ENCODE measurements at places on chromosomes 12 and 14.

DNA sequence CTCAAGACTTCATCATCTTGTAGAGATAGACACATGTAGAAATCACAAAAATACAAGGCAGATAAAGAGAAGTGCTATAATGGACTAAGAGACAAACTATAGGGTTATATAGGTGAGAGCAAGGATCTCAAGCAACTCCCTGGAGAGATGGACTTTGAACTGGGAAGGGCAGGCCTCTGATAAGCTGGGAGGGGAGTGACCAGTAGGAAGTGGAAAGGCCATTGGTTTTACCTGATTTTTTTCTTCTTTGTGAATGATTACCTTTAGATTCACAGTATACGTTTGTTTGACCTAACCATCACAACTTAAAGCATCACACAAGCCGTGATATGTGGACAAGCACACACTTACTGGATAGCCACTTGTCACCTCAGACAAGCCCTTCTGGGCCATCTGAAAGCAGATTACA, 5.2 kb upstream of the TEP1 start:
- no peak for DNase-seq

DNA sequence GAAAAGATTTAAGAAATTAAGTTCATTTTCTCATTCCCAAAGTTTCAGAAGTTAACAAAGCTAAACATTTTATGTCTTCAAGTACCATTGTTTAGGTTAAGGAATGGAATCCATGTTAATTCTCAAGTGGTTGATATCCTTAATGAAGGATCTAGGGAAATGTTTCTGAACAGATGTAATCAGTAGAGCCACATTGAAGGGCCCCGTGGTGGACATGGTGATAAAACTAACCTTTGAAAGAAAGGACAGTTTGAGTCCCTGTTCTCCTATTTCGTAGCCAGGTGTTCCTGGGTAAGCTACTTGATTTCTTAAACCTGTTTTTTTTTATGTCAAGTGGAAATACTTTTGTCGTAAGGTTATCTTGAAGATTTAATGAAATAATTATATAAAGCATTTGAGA, 4.6 kb downstream of the PPM1A start:
- no peak for DNase-seq

GRCh38 chr14:23045419-23046357, 3.7 kb downstream of the PSMB11 start:
- no peak for DNase-seq

DNA sequence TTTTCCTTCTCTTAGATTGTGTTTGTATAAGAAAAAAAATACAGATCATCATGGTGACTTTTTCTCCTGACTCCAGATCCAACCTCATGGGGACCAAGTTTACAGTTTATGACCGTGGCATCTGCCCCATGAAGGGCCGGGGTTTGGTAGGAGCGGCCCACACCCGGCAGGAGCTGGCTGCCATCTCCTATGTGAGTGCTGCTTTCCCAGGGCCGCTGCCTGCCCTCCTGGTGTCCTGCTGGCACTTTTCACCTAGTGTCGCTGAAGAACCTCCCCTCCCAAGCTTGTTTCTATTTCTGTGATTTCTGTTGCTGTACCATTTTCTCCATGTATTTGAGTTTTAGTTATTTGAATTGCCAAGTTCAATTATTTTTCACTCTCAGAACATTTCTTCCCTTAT, 24.8 kb upstream of the TEAD4 start:
- DNase-seq, result no peak

DNA sequence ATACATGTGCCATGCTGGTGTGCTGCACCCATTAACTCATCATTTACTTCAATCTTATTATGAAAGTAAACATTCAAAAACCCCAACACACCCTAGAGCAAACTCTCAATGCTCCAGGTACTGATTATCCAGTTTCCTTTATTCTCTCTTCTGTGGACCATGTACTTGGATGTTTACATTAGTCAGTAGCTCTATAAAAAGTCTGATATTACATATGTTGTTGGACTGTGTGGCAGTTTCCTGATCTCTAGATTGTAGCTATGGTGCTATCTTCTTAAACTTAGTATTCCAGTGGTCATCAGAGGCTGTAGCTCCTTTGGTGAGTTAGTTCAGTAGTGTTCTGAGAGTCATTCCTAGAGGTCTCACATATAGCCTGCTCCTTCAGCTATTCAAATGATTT, 25.1 kb upstream of the ITGA5 start:
- DNase-seq, result no peak

GRCh38 chr12:105083551-105084105, 630 bp downstream of the ALDH1L2 start:
- no peak for DNase-seq

DNA sequence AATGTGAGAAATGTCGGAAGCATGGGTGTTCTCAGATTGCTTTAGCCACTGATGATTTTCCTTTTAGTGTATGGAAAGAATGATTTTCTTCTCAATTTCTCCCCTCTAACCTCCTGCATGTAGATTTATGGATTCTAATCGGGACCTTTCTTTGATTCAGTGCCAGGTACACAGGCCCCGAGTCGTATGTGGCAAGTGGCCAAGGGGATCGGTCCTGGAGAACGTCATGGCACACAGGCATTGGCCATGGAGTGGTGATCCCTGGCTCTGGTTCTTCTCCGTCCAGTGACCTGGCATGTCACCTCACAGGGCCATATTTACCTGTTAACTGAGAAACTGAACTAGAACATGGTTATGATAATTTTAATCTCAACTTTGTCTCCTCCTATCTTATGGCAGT, 58.1 kb downstream of the ETV6 start:
- DNase-seq, result no peak

DNA sequence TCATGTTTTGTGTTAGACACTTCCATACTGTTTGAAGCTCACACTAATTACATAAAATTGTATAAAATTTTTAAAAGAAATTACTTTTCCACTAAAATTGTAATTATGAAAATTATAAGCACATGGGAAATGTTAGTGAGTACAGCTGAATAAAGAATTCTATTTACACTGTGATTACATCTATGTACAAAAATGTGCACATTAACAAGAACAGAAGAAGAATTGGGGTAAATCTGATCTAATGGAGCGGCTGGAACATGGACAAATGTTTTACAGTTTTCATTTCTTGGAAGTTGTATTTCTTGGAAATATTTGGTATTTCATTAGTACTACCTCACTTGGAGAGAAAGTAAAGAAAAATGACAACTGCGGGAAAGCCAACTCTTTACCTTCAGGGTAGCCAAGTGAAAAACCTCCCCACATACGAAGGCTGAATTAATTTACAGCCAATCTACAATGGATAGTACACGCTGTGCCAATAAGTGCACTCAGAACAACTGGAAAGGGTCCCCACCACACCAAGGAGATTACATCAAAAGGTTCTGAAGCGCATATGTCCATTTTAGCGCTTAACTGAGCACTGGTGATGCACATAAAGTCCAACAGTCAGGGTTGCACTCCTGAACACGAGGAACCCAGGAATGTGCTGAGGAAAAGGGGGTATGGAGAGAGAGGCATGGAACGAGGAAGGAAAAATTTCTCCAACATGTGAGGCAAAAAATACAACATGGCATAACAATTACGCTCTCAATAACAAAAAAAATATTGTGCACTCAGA, 17.5 kb downstream of the MED13L start:
- no peak for DNase-seq

DNA sequence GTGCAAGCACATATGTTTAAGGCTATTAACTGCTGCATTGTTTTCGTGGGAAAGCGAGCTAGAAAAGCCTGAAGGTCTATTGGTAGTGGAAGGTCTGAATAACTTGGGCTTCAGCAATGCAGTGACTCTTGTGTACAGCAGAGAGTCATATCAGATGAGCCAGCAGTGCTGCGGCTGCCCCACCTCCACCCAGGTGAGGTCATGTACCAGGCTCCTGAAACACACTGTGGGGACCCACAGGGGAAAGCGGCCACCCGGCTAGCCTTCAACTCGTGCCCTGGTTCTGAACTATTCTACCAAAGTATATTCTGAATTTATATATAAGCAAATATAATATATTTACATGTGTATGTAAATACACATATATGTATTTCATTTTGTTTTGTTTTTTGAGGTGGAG, 12.7 kb upstream of the RAN start:
- DNase-seq, result no peak

GRCh38 chr12:117208811-117209455, 18.7 kb upstream of the FBXO21 start:
- no peak for DNase-seq

GRCh38 chr12:44088647-44089046, 252.8 kb downstream of the TMEM117 start:
- DNase-seq, result no peak

DNA sequence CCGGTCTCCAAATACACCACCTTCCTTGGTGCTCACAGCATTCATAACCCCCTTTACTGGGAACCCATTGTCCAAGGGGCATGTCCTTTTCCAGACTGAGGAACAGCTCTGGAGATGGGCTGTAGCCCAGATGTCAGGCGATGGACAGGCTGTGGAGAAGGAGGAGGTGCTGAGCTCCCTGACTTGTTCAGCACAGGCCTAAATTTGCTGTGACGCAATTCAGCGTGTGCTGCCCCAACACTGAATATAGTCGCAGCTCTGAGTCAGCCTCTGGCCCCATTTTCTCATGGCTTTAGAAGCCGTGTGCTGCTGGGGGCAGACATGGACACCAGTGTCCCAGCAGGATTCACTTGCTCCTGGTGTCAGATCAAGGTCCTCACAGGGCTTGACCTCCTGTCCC, 269.1 kb downstream of the EMP1 start:
- no peak for DNase-seq

DNA sequence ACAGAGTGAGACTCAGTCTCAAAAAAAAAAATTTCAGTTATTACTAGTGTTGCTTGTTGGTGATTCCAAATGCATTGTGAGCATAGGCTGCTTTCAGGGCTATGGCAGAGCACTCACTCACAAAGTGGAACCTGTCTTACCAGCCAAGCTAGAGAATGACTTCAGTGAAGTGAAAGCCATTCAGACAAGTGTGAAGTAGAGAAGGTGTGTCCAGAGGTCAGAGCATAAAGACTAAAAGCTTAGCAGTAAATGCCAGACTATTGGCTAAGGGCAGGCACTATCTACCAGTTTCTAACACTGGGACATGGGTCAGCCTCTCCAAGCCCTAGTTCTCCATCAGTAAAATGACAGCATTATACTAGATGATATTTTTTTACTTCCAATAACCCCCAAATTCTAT, 12.7 kb downstream of the PPP1R36 start:
- no peak for DNase-seq

- DNase-seq, result no peak
Observed at GRCh38 chr12:29547864-29548263, 50.4 kb upstream of the OVCH1 start.

GRCh38 chr12:30694412-30695198, 1.1 kb downstream of the IPO8 start:
- no peak for DNase-seq

DNA sequence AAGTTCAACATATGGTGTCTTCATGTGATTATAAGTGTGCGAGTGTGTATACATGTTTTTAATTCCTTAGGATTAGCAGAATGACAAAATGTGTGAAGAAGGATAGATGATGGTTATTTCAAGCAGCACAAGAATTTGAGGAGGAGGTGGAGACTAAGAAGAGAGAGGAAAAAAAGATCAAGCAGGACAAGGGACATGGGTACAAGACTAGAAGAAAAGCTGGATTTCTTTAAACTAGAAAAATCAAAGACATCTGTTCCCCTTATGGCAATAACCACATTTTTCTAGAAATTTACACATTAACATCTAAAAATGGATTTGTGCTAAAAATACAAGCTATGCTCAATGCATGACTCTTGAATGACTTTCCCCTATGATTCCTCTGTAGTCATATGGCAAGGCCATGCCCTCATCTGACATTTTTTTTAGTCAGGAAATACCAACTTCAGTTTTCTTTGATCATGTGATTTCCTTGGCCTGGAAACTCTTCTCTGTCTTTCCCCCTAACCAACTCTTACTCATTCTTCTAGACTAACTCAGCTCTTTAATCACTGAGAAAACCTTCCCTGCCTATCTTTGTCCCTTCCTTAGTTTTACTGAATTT, 435.8 kb downstream of the NRXN3 start:
- peak; percentile 47 for DNase-seq

GRCh38 chr12:88258396-88258795, 116.3 kb downstream of the TMTC3 start:
- peak; percentile 23 for DNase-seq

DNA sequence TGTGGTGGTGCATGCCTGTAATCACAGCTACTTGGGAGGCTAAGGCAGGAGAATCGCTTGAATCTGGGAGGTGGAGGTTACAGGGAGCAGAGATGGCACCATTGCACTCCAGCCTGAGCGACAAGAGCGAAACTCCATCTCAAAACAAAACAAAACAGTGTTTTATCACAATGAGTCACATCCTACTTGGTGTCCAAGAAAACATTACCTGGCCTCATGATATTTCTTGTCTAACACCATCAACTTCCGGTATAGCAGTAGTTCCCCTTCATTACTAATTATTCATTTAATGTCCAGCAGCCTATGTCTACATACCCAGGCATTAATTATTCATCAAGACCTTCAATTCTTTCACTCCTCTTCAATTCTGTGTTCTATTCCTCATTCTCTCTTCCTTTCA, 115.5 kb downstream of the CCDC59 start:
- no peak for DNase-seq

DNA sequence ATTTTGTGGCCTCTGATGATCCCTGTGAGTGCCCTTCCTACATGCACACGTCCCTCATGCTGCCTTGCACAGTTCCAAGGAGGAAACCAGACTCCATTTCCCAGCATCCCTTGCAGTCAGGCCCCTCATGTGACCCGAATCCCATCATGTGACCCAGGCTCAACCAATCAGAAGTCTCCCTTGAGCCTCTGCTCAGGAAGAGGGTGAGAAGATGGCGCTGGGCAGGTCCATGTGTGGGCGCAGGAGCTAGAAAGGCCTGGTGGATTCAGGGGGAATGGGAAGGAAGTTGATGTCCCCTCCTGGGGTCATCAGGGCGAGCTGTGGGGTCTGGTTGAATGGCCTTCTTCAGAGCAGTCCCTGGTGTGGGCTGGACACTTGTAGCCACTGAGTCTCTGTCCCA, 240.5 kb downstream of the ADGRD1 start:
- DNase-seq, result no peak

- no peak for DNase-seq
Observed at GRCh38 chr12:130342842-130343241, 5.2 kb downstream of the PIWIL1 start.

- DNase-seq, result no peak
Observed at GRCh38 chr14:60807971-60808370, 73.4 kb downstream of the MNAT1 start.

DNA sequence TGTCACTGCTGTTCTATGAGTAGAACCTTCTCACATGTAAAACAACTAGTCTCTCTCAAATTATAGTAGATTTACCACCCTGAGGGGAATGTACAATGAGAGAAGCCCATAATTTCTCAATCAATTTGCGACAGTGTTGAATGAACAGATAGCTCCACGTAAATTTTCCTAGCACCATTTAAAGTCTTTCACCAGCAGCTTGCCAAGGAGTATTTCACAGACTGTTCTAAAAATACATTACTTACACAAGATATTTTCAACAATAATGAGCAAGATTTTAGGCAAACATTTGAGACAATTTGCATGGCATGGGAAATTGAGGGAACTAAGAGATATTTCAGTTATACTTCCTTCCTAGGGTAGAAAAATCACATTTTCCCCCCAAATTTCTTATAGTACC, 151.6 kb downstream of the KICS2 start:
- DNase-seq, result no peak
